Stimulated activated CD8-positive, alpha-beta memory T cell treated with anti-CD3 and anti-CD28 coated beads, Interleukin-4, amount 100 ng/mL, for 4 hours (primary cell): ENCODE measurements at places on chromosomes 1 and 21.

GRCh38 chr21:28671549-28672195, 321.0 kb downstream of the LTN1 start:
- DNase-seq: no peak

GRCh38 chr1:14941864-14942263, 211.7 kb upstream of the TMEM51 start:
- DNase-seq: no peak

DNA sequence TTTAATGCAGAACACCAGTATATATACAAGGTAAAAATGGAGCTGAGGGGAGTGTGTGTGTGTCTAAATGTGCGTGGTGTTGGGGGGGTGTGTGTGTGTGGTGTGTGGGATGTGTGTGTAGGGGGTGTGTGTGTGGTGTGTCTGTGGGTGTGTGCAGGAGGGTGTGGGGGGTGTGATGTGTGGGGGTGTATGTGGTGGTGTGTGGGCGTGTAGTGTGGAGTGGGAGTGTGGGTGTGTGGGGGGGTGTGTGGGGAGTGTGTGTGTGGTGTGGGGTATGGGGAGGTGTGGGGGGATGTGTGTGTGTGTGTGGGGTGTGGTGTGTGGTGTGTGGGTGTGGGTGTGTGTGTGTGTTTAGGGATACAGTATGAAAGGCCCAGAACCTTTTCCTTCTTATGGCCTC, 202.3 kb upstream of the CACYBP start:
- no peak for DNase-seq

DNA sequence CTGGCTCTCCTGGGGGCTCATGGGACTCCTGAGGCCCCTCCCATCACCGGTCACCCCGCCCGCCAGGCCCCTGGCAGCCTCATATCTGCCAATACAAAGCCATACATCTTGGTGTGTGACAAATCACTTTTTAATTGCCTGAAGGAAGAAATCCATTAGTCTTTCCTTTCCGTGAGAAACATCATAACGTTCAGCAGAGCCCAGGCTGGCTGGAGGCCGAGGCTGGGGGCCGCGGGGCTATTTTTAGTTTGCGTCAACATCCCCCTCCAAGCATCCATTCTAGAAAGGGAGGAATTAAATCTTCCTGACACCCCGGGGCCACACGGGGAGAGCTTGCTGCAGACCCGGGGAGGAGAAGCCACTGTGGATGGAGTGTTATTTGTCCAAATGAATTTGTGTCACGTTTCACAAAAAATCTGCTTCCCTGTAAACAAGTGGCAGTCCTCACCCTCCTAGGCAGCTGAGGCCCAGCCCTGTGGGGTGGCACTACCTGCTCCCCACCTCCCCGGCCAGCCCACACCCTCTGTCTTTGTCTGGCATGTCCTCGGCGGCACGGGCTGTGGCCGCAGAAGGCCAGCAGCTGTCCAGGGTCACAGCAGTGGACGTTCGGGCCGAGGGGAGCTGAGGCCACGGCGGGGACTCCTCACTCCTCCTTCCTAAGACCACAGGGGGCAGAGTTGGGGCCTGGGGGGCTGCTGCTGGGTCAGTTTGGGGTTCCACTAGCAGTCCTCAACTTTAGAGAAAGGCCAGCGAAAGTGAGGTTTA, 236.9 kb upstream of the VAMP3 start:
- DNase-seq: no peak

DNA sequence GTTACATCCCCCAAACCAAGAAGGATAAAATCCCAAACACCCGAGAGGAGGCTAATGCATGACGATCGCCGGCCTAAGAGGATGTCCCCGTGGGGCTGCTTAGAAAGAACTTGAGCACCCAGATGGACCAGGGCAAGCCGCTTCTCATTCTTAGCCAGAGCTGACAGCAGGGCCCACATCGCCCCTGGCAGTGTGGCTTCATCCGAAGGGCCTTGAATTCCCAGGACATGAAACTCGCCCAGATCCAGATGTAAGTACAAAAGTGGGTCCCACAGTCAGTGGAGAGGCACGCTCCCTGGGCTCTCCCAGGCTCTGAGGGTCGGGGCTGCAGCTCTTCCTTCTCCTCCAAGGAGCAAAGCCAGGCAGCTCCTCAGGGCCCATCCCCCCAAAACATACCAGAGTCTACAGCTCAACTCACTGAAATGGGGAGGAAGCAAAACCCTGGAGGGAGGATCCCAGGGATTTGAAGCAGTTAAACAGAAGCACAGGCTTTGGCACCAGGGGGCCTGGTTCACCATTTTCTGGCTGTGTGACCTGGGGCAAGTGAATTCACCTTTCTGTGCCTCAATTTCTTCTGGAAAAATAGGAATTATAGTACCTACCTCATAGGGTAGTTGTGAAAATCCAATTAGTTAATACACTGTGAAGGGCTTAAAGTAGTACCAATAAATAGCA, 85.6 kb downstream of the MAN1C1 start:
- no peak for DNase-seq

GRCh38 chr1:19123837-19124236, 86.2 kb downstream of the UBR4 start:
- no peak for DNase-seq

GRCh38 chr21:35994613-35995012, 65.7 kb downstream of the SETD4 start:
- DNase-seq: no peak

DNA sequence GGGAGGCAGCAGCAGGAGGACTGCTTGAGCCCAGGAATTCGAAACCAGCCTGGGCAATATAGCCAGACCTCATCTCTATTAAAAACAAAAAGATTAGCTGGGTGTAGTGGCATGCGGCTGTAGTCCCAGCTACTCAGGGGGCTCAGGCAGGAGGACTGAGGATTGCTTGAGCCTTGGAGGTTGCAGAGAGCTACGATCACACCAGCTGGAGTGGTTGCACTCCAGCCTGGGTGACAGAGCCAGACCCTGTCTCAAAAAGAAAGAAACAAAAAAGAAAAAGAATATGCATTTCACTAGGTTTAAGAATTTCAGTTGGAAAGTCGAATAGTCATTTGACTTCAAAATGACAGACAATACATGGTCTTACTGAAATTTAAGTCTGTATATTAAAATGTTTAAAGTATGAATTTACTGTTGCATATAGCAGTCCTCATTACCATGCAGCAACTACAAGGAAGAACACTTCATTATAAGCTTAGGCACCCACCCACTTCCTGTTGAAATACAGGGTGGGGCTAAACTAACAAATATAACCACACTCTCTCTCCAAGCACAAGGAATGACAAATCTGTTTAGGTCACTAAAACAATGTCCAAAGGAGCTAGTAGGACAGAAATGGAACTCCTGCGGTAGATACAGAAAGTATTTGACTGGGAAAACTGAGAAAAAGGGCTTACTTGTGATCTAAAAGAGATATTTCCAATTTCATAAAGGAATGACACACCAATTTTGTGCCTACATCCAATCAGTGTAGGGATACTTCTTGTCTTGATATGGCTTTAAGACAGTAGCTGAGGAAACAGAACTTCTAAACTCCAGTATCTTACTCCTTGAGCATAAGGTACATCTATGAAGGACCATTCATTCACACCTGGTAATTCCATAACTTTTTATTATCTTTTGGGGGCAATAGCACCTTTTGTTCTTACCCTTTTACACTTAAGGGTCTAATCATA, 44.1 kb downstream of the GPR3 start:
- DNase-seq: no peak

DNA sequence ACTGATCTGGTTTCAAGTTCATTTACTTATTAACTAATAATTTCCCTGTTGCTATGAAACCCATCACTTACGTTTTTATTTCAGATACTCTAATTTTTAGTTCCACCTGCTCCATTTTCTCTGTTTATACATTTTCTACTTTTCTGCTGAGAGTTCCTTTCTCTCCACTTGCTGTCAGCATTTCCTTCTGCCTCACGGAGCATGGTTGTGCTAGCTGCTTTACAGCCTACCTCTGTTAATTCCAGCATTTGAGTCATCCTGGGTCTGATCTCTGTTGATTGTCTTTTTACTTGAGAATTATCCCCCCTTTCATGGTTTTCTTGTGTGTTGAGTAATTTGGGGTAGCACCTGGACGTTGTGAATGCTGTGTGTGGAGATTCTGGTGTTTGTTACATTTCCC, 373.2 kb upstream of the C1orf174 start:
- no peak for DNase-seq

GRCh38 chr1:213988507-213989001, 781 bp downstream of the PROX1 start:
- no peak for DNase-seq

- DNase-seq: no peak
Measured at GRCh38 chr1:113073479-113073950, 517 bp downstream of the LRIG2 start.
